ENCODE measurements at places on chromosomes 13 and 19.

DNA sequence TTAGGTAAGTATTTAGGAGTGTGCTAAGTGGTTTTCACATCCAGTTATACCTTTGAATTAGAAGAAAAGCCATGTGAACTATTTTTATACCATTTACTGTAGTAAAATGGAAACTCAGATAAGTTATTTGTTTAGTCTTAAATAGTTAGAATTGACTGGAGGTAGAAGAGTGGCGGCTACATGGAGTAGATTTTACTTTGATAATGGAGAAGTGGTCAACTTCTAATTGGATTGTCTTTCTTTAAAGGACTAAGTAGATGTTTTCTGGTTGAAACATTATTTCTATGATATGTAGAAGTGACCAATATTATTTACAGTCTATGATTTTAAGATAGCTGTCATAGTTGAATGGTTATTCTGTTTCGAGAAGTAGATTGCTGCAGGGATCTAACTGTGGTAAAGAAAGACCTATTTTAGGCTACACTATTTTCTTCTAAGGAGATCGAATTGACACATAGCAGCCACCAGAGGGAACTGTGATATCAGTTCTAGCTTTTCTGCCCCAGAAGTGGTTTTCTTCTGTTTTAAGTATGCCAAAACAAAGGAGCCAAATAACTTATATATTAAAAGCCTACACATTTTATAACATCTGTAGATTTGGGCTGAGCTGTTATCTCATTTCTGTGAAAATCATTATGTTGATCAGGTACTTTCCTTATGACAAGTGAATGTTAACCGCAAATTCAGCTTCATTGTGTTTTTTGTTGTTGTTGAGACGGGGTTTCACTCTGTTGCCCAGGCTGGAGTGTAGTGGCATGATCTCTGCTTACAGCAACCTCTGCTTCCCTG lies 26.1 kb downstream of the ZMYM2 start:
- peak; percentile 73 for DNase-seq

GRCh38 chr13:75251188-75251587 lies 230.8 kb downstream of the TBC1D4 start:
- peak; percentile 42 for DNase-seq

DNA sequence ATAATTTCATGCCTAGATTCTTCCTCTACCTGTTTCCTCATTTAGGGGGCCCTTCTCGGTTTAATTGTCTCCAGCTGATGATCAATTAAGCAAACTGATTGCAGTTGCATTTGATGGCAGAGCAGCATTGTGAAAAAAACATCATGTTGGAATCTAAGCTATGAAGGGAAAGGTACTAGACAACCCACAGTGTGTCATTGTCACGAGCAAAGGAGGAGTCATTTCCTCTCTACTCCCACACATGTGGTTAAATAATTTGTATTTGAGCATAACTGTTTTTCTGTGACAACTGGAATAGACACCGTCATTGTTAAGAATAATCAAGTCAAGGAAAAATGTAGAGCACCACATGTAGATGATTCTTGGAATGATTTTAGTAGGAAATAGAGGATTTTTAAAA lies 240.3 kb downstream of the DCT start:
- DNase-seq = peak; percentile 58

DNA sequence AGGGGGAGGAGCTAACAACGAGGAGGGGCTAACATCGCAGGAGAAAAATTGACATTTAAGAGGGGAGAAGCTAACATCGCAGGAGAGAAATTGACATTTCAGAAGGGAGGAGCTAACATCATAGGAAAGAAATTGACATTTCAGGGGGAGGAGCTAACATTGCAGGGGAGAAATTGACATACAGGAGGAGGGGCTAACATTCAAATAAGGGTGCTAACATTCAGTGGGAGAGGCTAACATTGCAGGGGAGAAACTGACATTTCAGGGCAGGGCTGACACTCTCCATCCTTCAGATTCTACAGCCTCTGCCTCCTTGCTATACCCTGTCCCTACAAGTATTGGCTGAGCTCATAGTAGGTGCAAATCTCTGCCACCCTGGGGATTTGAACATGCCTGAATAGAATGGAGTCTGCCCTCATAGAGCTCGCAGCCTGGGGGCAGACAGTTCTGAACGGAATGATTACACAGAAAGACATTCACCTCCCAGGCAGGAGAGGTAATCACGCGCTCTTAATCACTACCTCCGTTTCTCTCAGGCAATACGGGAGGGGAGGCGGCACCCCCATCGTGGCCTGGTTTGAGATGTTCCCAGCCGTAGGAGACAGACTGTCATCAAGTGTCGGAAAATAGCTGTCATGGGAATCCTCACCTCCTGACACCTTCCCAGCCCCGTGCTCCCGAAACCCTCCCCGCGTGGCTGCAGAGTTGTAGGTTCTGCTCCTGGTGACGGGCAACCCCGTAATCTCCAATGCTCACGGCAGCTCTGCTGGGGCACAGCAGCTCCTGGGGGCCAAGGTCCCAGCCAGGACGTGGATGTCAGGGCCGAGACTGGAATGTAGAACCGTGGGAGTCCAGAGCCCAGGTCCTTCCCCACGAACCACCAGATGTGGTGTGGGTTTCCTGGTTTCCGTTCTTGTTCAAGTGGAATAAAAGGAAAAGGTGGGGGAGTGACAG lies 9.5 kb downstream of the GPR32 start:
- no peak for DNase-seq

- DNase-seq = peak; percentile 74
These were observed 10.5 kb upstream of the B3GNT3 start for GRCh38 chr19:17784201-17785008.

DNA sequence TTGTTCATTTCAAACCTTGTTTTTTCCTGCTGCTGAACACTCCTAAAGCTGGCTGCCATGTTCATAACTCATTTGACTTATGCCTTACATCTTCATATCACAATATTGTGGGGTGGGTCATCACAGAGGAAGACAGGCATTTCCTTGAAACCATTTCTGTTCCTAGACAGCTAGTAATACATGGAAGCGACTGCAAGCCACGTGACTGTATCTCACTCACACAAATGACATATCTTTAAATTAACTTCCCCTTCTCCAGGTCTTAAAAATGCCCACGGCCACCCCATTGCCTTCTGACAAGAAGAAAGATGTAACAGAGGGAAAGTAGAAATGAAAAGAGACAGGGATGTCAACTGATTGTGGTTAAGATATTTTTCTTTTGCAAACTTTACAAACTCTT lies 236.8 kb downstream of the LMO7 start:
- no peak for DNase-seq

- no peak for DNase-seq
These were observed 8.6 kb downstream of the TUBGCP3 start for GRCh38 chr13:112579310-112579843.

DNA sequence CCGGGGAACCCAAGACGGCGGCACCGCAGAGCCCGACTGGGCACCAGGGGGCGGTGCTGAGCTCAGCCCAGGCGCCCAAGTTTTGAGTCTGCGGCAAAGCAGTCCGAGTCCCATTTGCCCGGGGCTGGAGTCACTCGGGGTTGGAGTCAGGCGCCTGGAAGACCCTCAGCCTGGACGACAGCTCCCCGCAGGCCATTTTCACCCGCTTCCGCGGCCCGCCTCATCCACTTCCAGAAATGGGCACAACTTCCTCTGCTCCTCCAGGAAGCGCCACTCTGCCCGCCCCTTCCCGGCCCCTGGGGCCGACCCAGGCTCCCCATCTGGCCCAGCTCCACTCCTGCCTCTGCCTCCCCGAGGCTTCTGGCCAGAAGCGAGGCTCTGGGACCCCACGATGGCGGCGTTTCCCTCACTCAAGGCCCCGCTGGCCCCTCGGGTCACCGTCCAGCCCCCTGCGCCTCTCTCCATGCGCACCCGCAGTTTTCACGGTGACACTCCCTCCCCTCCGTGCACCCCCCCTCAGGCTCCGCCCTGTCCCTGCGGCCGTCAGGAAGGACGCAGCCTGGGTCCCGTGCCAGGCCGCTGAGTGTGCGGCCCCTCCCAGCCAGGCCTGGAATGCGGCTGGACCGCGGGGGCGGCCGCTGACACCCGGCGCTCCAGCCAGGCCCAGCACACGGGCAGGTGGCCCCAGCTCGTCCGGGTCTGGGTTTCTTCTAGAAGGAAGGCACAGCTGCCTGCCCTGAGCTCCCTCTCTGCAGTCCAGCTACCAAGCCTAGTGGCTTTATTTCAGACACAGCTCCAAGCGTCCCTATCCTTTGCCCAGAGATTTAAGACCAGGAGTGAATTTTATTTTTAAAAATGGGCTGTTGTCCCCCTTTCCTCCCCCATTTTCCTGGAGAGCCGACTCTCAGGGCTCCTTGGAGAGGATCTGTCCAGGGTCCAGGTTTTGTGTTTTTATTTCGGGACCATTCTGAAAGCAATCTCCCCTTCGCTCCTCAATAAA lies 4.7 kb downstream of the SERTAD1 start:
- DNase-seq = peak; percentile 92

GRCh38 chr19:42555801-42556200 lies 27.5 kb upstream of the CEACAM1 start:
- DNase-seq = no peak

DNA sequence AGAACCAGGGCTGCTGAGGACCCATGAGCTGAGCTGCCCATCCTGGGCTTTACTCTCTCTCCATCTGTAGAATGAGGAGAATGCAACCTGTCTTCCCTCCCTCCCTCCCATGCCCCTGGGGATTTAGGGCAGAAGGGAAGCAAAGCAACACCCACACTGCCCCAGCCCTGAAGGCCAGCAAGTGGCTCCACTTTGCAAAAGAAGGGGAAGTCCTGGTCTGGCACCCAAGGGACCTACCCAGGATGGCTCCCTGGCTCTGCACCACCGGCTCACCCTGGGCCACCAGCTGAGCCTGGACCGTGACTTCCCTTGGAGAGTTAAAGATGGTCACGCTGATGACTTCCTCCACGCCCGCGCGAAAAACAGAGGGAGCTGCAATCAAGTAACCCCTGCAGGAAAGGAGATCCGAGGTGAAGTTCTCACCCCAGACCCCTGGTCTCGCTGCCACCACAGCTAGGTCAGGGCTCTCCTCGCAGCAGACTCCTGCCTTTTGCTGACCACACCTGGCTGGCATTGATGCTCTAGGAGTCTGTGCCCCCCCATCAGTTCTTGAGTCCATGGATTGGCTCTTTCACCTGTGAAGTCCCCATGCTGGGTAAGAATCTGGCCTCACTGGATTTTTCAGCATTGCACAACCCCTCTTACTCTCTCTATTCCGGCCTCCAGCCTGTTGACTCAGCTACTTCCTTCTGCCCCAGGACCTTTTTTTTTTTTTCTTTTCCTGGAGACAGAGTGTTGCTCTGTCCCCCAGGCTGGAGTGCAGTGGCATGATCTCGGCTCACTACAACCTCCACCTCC lies 4.6 kb downstream of the CPAMD8 start:
- DNase-seq = peak; percentile 87

GRCh38 chr19:19033426-19034203 lies at the start of the genes ARMC6 and SUGP2:
TSS of gene ARMC6 (plus strand) at chr19:19033603. CDS start at chr19:19034210, 607 bp downstream.
TSS of gene SUGP2 (minus strand) at chr19:19033517. CDS start at chr19:19031071, 2,446 bp downstream.
- peak; percentile 86 for DNase-seq

GRCh38 chr19:17075864-17076542 lies 426 bp downstream of the MYO9B start:
- DNase-seq = peak; percentile 28

- peak; percentile 26 for DNase-seq
These were observed 621 bp downstream of the SOX21 start for GRCh38 chr13:94711561-94712286.

- peak; percentile 11 for DNase-seq
These were observed 91.7 kb downstream of the ATP8A2 start for GRCh38 chr13:25463496-25463895.

- DNase-seq = no peak
These were observed 304 bp downstream of the EVI5L start for GRCh38 chr19:7830272-7830771.

GRCh38 chr13:102580552-102581169 lies 16.1 kb upstream of the TPP2 start:
- peak; percentile 83 for DNase-seq

DNA sequence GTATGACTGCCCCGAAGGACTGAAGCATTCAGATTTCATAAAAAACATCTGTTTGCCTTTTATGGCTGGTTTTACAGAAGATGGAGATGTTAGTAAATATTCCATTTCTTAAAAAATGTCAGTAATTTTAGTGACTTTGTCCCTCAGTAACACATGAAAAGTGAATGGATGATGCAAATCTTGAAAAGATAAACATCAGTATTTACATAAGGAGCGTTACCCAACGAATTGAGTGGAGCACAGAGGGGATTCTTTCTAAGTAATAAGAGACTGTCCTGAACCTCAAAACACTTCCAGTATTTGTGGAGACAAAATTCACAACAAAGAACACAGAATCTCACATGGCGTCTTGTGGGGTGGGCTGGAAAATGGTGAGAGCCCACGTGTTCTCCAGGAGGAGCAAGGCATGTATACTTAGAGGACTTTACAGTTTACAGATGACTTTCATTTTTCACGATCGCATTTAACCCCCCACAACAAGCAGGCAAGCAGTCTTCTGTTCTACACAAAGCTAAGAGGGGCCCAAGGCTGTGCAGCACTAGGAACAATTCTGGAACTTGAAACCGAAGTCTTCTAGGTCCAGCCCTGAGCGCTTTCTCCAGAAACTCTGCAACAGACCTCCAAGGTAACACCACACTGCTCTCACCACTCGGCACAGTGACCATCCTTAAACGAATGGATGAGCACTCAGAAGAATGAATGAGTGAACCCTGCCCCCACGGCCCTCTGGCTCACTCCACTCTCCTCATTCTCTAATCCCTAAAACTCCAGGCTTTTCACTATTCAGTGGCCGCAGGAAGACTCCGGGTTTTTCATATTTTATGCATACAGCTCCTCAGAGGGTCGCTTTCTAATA lies 709.8 kb downstream of the UQCRFS1 start:
- no peak for DNase-seq

GRCh38 chr19:47470447-47471195 lies 1.1 kb downstream of the SLC8A2 start:
- no peak for DNase-seq

GRCh38 chr19:639253-640160 lies at the start of gene FGF22:
TSS of gene FGF22 (plus strand) at chr19:639879. CDS start at chr19:639926, 47 bp downstream.
- DNase-seq = peak; percentile 90

DNA sequence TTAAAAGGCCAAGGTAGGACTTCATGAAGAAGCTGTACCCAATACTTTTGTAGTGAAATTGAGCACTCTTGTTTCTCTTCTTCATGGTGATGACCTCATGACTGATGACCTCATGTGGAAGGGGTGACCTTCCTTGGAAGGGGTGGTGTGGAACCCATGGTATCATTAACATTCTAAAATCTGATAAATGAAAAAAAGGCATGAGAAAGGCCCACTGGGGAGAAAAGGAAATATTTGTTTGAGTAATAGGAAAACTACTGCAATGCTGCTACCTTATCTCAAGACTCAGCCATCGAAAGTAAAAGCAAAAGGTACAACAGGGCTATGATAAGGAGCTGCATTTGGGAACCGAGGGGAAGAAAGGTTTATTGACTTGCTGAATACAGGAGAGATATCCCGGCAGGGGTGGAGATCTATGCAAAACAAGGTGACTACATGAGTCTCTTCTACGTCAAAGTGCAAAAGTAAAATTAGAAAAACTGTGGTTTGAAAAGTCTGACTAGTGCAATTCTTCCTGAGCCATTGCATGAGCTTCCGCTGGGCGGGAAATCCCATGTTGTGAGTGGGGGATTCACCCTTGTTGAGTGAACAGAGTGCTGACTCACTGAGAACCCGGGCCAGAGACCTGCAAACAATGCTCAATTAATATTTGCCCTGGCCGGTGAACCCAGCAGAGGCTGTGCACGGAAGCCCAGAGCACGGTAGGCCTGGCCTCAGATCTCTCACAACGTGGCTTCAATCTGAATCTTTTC lies 138.9 kb upstream of the RFC3 start:
- DNase-seq = peak; percentile 94

Measured in cardiac fibroblast (primary cell).